Stimulated activated CD8-positive, alpha-beta memory T cell treated with anti-CD3 and anti-CD28 coated beads, Interleukin-4, amount 100 ng/mL, for 4 hours (primary cell): ENCODE measurements at places on chromosomes 1 and 21.

- no peak for DNase-seq
Measured at GRCh38 chr1:64243757-64244080, 40.3 kb downstream of the UBE2U start.

- DNase-seq = no peak
Measured at GRCh38 chr1:17067069-17067426, 13.2 kb upstream of the SDHB start.

GRCh38 chr1:39737546-39738169 lies 1.0 kb upstream of the PPIE start:
- DNase-seq = no peak

GRCh38 chr1:41098730-41099460 lies 77.4 kb upstream of the SLFNL1 start:
- DNase-seq = no peak

DNA sequence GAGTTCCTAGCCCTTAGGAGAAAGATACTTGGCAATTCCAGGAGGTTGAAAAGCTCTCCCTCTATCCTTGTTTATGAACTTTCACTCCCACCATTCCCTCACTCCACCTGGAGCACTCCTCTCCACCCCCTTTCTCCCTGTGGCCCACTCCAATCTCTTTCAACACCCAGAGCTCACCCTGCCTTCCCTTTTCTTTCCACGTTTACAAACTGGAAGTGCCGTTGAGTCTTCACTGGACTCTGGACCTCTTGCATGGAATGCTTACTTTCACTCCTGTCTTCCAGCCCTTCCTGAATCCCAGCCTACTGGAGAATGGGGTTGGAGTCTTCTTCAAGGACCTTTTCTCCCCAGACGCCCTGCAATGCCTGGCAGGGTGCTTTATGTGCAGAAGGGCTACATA lies 198.5 kb downstream of the RHOU start:
- DNase-seq = no peak

GRCh38 chr1:152191260-152191659 lies 32.2 kb upstream of the RPTN start:
- DNase-seq = no peak

GRCh38 chr1:157119008-157119407 lies 19.2 kb downstream of the ETV3 start:
- DNase-seq = no peak

GRCh38 chr1:54401799-54402198 lies 4.4 kb downstream of the SSBP3 start:
- DNase-seq = no peak

DNA sequence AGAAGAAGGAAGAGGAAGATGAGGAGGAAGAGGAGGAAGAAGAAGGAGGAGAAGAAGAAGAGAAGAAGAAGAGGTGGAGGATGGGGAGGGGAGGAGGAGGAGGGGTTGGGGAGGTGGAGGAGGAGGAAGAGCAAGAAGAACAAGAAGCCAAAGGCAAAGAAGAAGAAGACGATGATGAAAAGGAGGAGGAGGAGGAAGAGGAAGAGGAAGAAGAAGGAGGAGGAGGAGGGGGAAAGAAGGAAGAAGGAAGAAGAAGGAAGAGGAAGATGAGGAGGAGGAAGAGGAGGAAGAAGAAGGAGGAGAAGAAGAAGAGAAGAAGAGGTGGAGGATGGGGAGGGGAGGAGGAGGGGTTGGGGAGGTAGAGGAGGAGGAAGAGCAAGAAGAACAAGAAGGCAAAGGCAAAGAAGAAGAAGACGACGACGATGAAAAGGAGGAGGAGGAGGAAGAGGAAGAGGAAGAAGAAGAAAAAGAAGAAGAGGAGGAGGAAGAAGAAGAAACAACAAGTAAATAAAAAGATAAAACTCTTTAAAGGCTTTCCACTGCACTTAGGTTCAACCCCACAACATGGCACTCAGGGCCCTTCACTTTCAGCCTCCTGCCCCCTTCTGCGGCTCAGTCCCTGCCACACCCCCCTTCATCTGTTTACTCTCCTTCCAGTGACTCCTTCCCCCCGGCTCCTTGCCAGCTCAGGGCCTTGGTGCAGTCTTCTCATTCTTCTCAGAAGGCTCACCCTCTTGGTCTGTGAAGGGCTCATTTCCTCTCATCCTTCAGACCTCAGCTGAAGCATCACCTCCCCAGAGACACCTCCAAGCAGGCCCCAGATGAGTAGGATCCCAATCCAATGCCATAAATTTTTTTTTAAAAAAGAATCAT lies 114.0 kb downstream of the KCNN3 start:
- DNase-seq = no peak

DNA sequence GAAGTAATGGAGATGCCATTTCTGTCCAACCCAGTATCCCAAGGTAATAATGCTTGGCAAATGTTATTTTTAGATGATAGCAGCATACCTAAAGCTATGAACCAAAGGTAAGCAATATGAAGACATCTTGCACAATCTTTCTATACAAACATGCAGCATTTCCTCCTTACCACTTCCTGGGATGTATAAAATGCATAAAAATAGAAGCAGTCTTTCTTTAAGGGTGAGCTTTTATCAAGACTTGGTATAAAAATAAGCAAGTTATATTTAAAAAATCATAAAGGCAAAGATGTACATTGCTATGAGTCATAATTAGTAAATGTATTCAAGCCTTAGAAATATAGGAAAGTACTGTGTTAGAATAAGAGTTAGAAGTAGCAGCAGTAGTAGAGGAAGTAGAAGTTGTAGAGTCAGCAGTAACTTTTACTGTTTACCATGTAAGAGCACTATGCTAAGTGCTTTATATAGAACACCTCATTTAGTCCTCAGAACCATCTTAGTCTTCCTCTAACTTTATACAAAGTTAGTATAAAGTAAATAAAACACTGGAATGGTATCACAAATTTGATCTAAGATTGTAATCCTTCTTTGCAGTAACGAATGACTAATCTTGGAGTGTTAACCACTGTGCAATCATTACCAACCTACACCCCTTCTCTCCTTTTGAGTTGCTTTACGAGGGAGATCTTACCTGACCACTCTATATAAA lies 371.3 kb downstream of the VAV3 start:
- no peak for DNase-seq

DNA sequence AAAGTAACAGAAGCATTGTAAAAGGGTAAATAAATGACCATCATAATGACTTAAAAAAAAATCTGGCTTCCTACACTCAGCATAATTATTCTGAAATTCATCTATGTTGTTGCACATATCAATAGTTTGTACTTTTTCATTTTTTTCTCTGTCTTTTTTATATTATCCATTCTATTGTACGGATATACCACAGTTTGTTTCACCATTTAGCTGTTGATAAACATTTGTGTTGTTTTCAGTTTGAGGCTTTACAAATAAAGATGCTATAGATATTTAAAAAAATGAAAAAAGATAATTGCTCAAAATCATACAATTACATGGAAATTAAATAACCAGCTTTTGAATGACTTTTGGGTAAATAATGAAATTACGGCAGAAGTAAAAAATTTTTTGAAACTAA lies 31.9 kb downstream of the GPR88 start:
- DNase-seq = no peak

DNA sequence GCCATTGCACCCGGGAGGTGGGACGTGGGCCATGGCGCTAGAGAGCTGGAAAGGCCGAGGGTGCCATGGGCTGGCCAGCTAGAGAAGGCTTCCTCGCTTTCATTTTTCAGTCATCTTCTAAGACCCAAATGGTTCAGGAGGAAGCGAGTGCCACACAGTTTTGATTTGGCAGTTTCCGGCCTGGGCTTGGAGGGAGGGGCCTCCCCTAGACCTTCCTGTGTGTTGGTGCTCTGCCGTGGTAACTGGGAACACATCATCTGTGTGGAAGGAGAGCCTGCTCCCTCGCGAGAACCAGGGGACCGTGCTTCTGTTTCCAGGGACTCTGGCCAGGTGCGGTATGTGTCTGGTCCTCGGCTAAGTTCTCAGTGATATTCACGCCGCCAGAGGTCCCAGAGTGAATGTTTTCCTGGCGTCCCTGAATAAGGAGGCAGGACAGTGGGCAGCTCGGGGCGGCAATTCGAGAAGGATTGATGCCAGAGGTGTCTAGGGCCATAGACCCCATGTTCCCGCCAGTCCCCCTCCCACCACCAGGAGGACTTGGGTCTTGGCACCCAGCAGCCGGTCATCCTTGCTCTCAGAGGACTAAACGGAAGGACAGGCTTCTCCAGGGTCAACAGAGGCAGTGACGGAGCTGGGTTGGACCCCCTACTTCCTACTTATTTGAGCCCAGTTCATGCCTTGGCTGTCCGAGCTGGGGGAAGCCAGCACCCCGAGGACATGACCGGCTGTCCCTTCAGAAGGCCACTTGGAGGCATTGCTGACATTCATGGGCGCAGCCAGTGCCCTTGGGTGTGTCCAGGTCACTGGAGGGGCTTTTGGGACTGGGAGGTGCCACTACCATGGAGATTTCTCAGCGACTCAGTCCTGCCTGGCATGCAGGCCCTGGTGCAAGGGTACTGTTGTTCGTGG lies 2.7 kb upstream of the NPHP4 start:
- no peak for DNase-seq

GRCh38 chr21:41942457-41942856 lies 11.4 kb downstream of the C2CD2 start:
- no peak for DNase-seq

- DNase-seq = no peak
Measured at GRCh38 chr1:43565600-43566360, 35.1 kb downstream of the PTPRF start.

DNA sequence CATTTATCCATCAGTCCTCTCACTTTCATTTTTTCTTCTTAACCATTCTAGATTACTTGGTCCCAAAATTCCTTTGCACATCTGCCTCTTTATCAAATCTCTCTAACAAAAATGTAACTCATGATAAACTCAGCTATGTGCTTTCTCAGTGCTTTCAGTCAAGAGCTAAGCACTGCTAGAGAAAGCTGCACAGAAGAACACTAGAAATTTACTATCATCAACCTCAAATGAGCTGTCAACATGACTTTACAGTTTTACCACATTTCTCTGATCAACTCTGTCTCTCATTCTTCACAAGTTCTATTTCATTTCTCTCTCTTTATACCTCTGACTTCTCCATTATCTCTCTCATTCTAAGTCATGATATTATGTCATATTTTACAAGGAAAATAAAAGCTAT lies 54.2 kb upstream of the PRKACB start:
- no peak for DNase-seq

- DNase-seq = no peak
Measured at GRCh38 chr1:88327391-88328267, 356.4 kb upstream of the PKN2 start.

GRCh38 chr1:245153081-245153551 lies 1.7 kb upstream of the KIF26B start:
- peak; percentile 34 for DNase-seq

GRCh38 chr1:28329395-28330153 lies 734 bp downstream of the MED18 start:
- no peak for DNase-seq

GRCh38 chr1:29550119-29550841 lies 314.0 kb downstream of the PTPRU start:
- no peak for DNase-seq

GRCh38 chr1:187409341-187409740 lies 580.6 kb downstream of the PLA2G4A start:
- no peak for DNase-seq

DNA sequence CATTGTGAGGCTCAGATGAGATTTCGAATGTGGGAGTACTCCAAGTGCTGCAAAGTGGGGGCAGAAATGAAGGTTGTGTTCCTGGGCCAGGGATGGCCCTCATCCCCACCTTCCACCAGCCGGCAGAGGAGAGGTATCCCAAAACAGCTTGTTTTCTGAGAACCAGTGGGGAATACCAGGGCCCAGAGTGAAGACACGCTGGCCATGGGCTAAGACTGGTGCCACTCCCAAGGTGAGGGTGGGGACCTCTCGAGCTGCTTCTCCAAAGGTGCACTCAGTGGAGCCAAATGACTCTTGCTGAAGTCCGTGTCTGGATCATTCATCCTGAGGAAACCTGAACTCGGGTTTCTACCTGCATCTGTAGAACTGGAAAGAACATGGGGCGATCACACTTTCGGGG lies 22.1 kb downstream of the KCNA2 start:
- DNase-seq = no peak

DNA sequence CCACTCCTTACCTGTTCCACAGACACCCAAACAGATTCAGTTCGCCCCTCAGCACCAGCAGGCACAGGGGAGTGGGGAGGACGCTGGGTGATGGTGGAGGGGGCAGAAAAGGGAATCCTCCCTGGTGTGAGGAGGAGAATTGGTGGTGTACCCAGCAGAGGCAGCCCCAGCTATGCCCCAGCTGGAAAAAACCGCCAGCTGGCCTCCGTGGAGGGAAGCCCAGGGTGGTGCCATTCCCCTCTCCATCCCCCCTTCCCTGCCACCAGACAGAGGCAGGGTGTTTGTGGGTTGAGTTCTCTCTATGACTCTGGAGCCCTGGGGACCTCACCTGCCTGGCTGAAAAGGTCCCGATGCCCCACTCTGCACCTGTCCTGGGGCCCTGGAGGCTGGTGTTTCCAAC lies 27.9 kb downstream of the OPTC start:
- no peak for DNase-seq

GRCh38 chr1:83857103-83857502 lies 141.8 kb downstream of the TTLL7 start:
- no peak for DNase-seq

DNA sequence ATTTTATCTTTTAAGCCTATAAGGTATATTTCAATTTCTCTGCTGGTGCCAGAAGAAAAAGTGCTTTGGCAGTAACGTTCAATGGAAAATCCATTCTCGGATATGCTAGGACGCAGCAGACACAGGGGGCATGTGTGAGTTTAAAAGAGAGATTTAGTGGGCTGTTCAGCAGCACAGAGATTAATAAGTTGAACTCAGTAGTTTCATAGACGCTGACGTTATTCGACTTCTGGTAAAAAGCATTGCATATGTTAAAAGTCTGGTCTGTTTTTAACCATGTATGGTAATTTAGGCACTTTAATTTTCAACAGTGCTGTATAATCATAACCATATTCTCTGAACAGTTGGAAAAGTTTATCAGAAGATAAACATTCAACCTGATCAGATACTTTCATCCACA lies 99.6 kb downstream of the ATP6V1G3 start:
- DNase-seq = no peak

DNA sequence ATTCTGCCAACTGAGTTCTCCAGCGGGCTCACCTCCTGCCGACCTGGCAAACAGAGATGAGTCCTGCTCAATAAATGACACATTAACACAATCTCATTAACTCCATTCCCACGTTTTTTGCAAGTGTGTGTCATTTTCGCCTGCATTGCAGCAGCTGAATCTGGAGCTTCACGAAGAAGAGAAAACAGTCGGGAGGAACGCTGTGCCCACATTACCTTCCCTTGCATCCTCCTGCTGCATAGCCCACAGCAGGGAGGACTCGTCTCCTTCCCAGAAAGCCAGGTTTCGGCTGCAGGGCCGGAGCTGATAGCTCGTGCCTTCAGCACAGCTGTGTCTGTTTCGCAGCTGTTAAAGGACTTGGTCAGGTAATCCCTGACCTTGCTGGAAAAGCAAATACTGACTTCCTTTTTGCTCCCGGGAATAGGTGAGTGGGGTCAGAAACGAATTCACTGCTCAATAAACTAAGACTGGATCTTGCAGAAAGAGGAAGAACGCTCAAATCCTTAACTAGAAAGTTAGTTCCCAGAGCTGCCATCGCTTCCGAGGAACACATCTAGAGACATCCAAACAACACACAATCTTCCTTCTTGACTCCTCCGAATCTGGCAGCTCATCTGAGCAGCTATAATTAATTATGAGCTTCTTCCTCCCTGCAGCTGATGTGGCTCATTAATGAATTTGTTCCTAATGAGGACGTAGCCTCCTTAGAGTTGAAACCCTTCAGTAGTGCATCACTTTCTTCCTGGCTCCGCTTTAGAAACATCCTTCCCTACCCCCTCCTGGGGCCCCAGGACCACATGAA lies 33.0 kb downstream of the KANK4 start:
- no peak for DNase-seq

GRCh38 chr1:98923667-98924066 lies 81.0 kb downstream of the PLPPR5 start:
- DNase-seq = no peak
